NCI-H187 treated with DMSO at 0.1 percent for 48 hours (cell line): ENCODE measurements at places on chromosomes 6 and 20.

GRCh38 chr20:32359633-32360332 lies 1.7 kb downstream of the ASXL1 start:
- DNase-seq = no peak

DNA sequence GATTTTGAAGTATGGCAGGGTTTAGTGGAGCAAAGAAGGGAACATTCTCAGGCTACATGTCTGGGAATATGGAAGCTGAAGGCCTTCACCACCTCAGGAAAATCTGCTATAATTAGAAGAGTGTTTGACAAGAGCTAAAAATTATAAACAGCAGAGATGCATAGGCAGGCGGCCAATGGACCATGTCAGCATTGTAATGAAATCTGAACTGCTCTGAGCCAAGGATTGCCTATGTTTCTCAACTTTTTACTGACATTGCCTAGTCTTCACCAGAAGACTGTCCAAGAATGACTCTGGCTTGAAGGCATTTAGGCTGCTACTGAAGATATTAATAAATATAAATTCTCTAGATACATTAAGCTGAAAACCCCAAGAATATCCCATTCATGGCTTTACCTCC lies 84.1 kb downstream of the C6orf52 start:
- DNase-seq = no peak

DNA sequence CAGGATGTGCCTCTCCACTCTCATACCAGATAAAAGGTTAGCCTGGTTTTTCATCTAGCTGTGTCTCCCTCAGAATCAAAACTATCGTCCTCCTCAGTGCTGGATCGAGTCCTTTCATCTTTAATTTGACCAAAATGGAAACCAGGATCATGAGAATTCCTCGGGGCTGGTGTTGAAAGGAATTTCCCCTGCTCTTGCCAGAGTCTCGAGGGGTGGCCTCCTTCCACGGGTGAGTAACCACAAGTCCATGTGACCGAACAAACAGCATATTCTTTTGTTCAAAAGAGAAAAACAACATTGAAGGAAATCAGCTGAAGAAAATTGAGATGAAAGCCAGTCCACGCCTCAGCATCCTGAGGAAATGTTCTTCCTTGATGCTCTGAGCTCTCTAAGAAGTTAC lies 165.9 kb upstream of the CDYL start:
- no peak for DNase-seq

GRCh38 chr6:136445063-136445462 lies 105.2 kb downstream of the MAP7 start:
- DNase-seq = no peak

GRCh38 chr20:12670301-12670700 lies 338.5 kb upstream of the SPTLC3 start:
- no peak for DNase-seq

- DNase-seq = no peak
Observed at GRCh38 chr6:36946526-36946925, 8.0 kb upstream of the PI16 start.

- DNase-seq = no peak
Observed at GRCh38 chr20:50245498-50246366, 55.1 kb downstream of the CEBPB start.

- DNase-seq = no peak
Observed at GRCh38 chr6:128112494-128112893, 211.6 kb upstream of the THEMIS start.

- DNase-seq = no peak
Observed at GRCh38 chr20:53718142-53719021, 124.7 kb upstream of the ZNF217 start.

DNA sequence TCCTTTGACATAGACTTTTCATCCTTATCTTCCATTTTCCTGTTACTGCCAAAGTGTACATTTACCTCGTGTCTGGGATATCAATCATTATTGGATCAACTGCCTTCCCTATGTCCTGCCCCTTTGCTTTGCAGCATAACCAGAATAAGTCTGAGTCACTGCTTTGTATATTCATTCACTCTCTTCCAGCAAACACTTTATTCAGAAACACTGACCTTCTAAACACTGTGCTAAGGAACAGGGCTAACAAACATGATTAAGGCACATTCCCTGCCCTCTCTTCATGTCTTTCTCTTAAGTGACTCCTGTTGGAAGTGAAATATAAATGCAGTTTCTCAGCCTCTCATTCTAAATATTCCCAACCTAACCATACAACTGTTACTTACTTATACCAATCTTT lies 66.9 kb downstream of the COL19A1 start:
- DNase-seq = no peak

- DNase-seq = no peak
Observed at GRCh38 chr6:20661721-20662120, 127.5 kb downstream of the CDKAL1 start.

- no peak for DNase-seq
Observed at GRCh38 chr20:61934716-61935530, 130.8 kb downstream of the TAF4 start.

GRCh38 chr6:142521791-142522190 lies 220.0 kb downstream of the ADGRG6 start:
- DNase-seq = no peak

- DNase-seq = no peak
Observed at GRCh38 chr20:44942264-44942973, 17.8 kb downstream of the TOMM34 start.

DNA sequence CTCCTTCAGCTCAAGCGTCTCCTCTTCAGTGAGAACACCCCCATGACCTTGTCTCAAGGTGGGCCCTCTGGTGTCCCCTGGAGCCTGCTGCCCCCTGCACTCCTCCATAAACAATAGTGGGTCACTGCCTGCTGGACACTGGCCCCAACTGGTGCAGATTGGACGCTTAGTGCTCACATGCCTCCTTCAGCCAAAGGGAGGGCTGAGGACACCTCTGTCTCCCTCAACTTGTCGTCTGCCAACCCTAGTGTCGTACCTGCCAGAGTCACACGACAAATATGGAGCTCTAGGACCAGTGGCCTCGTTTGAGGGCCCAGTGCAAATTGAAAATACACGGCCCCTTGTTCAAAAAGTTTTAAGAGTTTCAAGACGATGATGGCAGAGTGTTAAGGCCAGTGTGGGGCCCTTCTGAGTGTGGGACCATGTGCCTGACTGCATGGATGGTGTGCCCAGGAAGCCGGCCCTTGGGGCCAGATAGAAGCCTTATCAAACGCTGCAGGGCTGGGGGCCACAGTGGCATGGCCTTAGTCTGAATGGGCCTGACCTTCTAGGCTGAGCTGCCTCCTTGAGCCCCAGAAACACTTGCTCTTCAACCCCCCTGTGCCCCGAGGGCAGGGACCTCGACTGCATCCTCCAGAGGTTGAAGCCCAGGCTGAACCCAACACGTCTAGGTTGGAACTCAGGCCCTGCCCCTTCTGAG lies 20.1 kb downstream of the APCDD1L start:
- DNase-seq = no peak

DNA sequence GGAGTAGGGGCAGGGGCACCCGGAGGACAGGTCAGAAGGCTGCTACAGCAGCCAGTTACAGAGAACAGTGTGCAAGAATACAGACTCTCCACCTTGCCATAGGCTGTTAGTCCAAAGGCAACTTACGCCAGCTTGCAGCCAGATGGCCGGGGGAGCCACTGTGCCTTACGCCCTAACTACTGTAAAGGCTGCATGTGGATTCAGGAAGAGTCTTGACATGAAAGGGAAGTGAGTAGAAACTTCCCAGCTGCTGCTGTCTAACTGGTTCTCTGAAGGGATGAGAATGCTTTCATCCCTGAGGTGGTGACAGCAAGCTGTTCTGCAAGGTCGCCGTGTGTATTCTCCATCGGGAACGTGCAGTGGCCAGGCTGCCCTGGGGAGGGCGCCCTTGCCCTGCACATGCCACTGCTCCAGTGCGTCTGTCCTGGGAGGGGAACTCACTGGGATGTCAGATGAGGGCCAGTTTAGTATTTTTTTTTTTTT lies 46.1 kb downstream of the LYRM4 start:
- DNase-seq = no peak

- no peak for DNase-seq
Observed at GRCh38 chr6:81561071-81561564, 191.4 kb downstream of the TENT5A start.

DNA sequence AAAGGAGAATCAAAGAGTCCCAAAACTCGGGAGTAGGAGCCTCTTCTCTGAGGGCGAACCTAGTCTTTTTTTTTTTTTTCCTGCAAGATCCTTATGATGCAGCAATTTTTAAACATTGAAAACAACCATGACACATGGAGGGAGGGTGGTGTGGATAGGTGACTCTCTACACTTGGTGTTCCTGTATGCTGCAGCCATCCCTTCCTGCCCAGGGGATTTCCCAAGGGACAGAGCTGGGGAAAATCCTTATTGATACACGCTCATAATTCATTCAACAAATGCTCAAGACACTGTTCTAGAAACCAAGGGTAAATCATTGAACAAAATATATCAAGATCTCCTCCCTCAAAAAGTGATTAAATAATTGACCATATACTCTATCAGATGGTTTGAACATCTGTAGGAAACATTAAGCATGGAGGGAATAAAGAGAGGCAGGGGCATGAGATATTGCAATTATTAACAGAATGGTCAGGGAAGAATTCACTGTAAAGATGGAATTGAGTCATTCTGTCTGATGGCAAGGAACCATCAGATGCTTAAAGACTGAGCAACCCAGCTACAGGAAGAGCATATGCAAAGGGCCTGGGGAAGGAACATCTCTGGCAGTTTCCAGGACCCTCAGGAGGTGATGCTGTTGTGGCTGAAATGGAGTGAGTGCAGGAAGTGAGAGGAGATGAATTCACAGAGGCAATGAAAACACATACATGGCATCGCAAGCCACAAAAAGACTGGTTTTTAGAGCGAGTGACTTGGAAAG lies 13.4 kb upstream of the BTN3A3 start:
- no peak for DNase-seq

DNA sequence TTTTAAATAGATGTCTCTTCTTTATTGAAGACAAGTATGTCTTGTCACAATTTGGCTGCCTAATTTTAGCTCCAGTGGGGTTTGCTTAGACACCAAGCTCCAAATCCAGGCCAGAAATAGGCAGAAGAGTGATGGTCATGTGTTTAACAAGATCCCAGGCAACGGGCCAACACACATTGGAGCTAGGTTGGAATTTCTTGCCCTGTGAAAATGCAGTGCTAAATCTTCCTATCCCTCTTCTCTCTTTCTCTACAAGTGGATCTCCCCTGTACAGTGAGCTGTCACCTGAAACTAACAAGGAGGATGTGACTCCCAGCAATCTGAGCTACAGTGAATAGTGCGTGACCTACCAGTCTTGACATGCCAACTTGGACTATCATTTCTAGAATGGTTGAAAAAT lies 65.3 kb upstream of the VGLL2 start:
- no peak for DNase-seq

- DNase-seq = no peak
Observed at GRCh38 chr6:21354805-21355238, 238.7 kb upstream of the SOX4 start.
